SJSA1 (cell line): ENCODE measurements at places on chromosomes 16 and 17. TPM values are rescaled to one million over a fixed set of nuclear protein-coding genes. Genes with fewer than 3 reads are reported as not detected.

Gene ENPP7
- not detected in 2 replicates for total RNA-seq

Gene TEX14
- total RNA-seq = 0.03 and 0.13 TPM in 2 replicates

GRCh38 chr16:28984619-28985135, at the start of gene LAT:
Gene LAT, plus strand, starts transcription at chr16:28985052. Its CDS starts 366 bp downstream, at chr16:28985418.
- DNase-seq = no peak
- H3K27me3 ChIP-seq = no peaks in the 10 kb centered on the region
- H3K4me3 ChIP-seq = no peak within 1 kb of the TSS
- H3K27ac ChIP-seq = no peak within 1 kb of the TSS
- H3K36me3 ChIP-seq = peaks cover 47% of the 10 kb centered on the region

DNA sequence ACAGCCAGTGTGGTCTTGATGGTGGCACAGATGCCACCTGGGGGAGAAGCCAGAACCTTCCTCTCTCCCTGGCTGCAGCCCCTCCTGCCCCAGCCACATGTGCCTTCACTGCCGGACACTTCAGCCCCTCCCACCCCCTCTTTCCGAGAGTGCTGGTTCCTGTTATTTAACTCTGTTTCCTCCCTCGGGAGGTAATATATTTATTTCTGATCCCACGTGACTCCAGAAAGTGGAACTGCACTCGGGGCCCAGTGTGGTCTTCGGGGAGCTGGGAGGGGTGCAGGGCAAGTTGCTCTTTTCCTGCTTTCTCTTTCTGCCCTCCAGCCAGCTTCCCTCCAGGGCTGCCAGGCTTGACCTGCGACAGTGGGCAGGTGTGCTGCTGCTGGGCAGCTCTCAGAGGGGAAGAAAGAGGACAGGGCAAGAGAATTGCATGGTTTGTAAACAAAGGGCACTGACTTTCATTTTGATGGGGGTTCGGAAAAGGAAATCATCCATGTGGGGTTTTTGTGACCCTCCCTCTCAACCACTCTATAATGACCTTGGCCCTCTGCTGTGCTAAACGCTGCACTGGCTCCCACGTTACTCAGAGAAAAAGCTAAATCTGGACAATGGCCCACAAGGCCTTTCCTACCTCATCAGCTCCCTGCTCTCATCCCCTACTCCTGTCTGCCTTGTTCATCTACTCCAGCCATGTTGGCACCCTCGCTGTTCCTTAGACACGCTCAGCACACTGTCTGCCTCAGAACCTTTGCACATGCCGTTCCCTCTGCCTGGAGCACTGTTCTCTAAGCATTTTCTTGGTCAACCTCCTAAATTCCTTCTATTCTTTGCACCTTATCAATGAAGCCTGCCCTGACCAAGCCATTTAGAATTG, 8.2 kb upstream of the CIITA start:
- no peak overlapping the region for H3K4me3 ChIP-seq
- peaks cover 4% of the 10 kb centered on the region; the same call in 1 of the 2 replicates for H3K27me3 ChIP-seq
- H3K27ac ChIP-seq = no peak overlapping the region
- peaks cover 11% of the 10 kb centered on the region for H3K4me1 ChIP-seq
- no peaks in the 10 kb centered on the region for H3K36me3 ChIP-seq

- H3K4me1 ChIP-seq = peaks cover 14% of the 10 kb centered on the region
- H3K27me3 ChIP-seq = no peaks in the 10 kb centered on the region
- no peak overlapping the region for H3K4me3 ChIP-seq
- no peak for DNase-seq
- H3K36me3 ChIP-seq = no peaks in the 10 kb centered on the region
Observed at GRCh38 chr16:84825896-84826557, 6.2 kb downstream of the CRISPLD2 start.

GRCh38 chr16:24041834-24042631, 206.2 kb downstream of the PRKCB start:
- DNase-seq = peak; percentile 52
- H3K36me3 ChIP-seq = no peaks in the 10 kb centered on the region
- no peaks in the 10 kb centered on the region for H3K27me3 ChIP-seq
- no peak overlapping the region for H3K27ac ChIP-seq

- peaks cover 16% of the 10 kb centered on the region for H3K27me3 ChIP-seq
- no peak for DNase-seq
- no peak overlapping the region for H3K4me3 ChIP-seq
- no peaks in the 10 kb centered on the region for H3K4me1 ChIP-seq
- no peaks in the 10 kb centered on the region for H3K36me3 ChIP-seq
Observed at GRCh38 chr17:30031214-30031869, 85.3 kb upstream of the NSRP1 start.

DNA sequence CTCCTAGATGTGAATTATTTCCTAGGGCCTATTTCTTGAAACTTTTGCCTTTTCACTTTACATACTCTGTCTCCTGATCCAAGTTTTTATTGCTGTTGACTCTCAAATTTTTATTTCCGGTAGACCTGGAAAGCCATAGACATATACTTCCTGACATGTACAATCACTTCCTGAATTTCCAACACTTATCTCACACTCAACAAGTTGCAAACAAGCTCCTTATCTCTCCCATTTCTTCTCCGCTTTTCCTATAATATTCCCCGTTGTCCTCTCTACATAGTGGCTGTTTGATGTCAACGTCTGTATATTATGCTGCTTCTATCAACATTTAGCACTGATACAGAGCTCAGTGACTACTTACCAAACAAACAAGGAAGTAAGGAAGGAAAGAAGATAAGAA, 59.3 kb downstream of the IKZF3 start:
- H3K4me1 ChIP-seq = no peaks in the 10 kb centered on the region
- no peak for DNase-seq
- no peaks in the 10 kb centered on the region for H3K36me3 ChIP-seq
- no peak overlapping the region for H3K27ac ChIP-seq

DNA sequence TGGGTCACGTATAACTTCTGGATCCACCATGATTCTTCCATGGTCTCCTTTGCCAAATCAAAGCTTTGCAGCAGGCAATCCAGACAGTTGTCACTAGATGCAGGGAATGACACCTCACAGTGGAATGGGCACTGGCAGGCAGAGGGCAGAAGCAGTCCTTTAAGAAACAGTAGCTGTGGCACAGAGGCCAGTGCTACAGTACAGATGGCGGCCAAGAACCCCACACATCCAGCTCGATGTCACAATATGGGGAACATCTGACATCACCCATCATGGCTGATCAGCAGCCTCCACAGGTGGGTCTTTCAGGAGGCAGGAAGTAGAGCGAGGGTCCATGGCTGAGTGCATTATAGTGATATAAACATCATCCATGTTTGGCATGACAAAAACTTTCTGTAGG, 18.8 kb upstream of the ERN1 start:
- no peak overlapping the region for H3K4me3 ChIP-seq
- H3K27ac ChIP-seq = no peak overlapping the region
- H3K4me1 ChIP-seq = peaks cover 13% of the 10 kb centered on the region
- no peaks in the 10 kb centered on the region for H3K27me3 ChIP-seq

GRCh38 chr16:63983401-63983800, 1138.5 kb downstream of the CDH11 start:
- no peak overlapping the region for H3K27ac ChIP-seq
- no peak overlapping the region for H3K4me3 ChIP-seq

DNA sequence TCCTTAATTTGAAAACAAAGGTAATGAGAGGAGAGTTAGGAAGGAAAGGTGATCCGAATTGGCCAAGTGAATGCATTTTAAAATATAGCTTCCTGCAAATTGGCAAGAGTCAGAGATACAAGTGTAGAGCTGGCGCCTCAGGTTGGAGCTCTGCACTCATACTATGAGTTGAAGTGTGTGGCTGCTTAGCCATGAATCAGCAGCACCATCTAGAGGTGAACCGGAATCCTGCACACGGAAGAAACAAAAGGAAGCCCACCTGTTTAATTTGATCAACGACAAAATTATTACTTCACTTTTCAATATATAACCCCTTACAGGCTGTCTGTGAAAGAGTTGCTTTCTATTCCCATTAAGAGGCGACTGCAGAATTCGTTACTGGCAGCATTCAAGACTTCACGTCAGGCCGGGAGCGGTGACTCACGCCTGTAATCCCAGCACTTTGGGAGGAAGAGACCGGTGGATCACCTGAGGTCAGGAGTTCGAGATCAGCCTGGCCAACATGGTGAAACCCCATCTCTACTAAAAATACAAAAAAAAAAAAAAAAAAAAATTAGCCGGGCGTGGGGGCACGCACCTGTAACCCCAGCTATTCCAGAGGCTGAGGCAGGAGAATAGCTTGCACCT, 1253.7 kb upstream of the CDH8 start:
- H3K4me1 ChIP-seq = no peaks in the 10 kb centered on the region
- no peaks in the 10 kb centered on the region for H3K36me3 ChIP-seq

GRCh38 chr17:33154869-33155455, 138.1 kb downstream of the ASIC2 start:
- H3K4me1 ChIP-seq = no peaks in the 10 kb centered on the region
- no peak overlapping the region for H3K27ac ChIP-seq
- no peaks in the 10 kb centered on the region for H3K36me3 ChIP-seq
- no peaks in the 10 kb centered on the region for H3K27me3 ChIP-seq

GRCh38 chr17:59767176-59767575, 59.7 kb downstream of the VMP1 start:
- H3K4me1 ChIP-seq = peaks cover 58% of the 10 kb centered on the region
- H3K36me3 ChIP-seq = peaks cover 26% of the 10 kb centered on the region
- no peak for DNase-seq

- no peaks in the 10 kb centered on the region for H3K27me3 ChIP-seq
- H3K4me3 ChIP-seq = no peak overlapping the region
- H3K27ac ChIP-seq = no peak overlapping the region
Observed at GRCh38 chr16:81544261-81544660, 99.7 kb downstream of the CMIP start.
